Stimulated activated CD4-positive, alpha-beta T cell treated with anti-CD3 and anti-CD28 coated beads, Interleukin-4, amount 100 ng/mL, for 48 hours (primary cell): ENCODE measurements at places on chromosomes 2 and 18.

DNA sequence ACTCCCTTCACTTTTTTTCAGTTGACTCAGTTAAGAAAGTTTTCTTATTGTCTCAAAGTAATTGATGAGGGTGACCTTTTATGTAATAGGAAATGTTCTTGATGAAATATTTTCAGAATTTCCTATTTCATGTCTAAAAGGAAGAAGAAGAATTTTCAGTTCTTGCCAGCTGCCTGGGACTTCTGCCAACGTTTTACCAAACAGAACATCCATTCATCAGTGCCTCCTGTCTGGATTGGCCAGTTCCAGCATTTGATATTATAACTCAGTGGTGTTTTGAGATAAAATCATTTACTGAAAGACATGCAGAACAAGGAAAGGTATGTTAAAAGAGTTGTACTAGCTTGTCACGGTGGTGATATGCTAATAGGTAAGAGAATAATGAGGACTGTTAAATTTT, 104.7 kb upstream of the MYO3B start:
- DNase-seq, result no peak

GRCh38 chr2:1482981-1483380, 69.7 kb downstream of the TPO start:
- DNase-seq, result no peak

DNA sequence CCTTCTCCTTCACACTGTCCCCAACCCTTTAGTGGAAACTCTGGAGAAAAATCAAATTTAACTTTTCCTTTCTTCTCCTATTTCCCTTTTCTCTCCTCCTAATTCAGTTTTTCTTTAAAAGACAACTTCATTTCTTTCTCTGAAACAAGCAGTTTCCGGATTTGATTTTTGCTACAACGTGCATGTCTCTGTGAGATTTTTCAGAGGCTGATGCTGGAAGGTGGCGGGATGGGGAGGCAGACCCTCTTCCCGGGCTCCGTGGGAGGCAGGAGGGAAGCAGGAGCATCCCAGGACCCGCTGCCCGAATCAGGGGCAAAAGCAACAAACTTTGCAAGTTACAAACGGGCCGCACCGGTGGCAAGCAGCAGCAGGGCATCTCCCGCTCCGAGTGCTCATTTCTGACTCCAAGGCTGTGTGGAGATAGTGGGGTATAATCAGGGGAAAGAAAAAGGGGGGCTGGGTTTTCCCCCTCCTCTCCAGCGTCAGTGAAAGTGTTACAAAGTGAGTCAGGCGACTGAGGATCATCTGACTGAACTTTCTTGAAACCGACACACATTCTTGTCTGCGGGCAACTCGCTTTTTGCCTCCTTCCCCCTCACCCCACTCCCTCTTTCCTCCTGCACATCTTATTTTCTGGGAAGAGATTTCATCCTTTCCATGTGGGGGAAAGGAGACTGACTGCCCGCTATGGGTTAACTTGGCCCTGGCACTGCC, 6.4 kb downstream of the ZEB2 start:
- no peak for DNase-seq

DNA sequence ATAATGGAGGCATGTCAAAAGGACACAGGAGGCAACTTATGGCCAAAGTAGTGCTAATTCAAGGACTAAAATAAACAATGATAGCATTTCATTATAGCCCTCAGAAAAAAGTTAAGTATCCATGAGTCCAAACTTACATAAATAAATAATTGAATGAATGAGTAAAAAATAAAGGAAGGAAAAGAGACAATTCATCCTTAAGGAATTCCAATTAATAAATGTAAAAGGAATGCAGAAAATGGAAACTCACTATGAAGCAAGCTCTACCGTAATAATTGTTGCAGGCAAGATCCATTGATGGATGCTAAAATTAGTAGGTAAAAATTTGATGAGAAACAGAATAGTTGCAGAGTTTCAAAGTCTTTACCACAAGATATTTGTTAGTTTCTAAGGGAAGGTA, 88.2 kb upstream of the RAPGEF4 start:
- DNase-seq, result no peak

DNA sequence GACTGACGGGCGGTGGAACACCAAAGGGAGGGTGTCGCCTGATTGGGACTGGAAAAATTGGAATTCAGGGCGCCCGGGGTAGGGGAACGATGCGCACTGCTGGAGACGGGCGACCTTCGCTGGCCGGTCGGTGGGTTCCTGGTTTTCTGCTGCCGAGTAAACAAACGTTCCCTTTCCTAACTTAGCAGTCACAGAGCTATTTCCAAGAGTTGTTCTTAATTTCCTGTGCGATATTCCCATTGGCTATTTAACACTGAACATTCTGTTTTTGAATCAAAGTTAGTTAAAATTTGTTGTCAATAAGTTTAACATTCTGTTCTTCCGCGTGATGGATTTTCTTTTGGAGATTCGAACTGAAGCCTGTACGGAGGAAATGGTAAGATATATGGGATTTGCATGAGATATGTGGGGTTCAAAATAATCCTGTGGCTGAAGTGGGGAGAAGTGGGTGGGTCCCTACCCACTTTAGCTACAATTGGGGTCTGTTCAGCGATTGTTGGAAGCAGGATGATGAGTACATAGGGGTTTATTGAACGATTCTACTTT, 862 bp downstream of the C18orf54 start:
- DNase-seq, result no peak

- no peak for DNase-seq
These were observed 86.8 kb upstream of the IL1R2 start for GRCh38 chr2:101904916-101905315.

GRCh38 chr2:98948956-98949739, 13.1 kb upstream of the CRACDL start:
- DNase-seq, result no peak

- no peak for DNase-seq
These were observed 24.4 kb upstream of the ITM2C start for GRCh38 chr2:230840301-230840700.

GRCh38 chr2:149715005-149715592, 127.5 kb upstream of the MMADHC start:
- DNase-seq, result no peak

GRCh38 chr2:180572346-180572745, 408.1 kb upstream of the UBE2E3 start:
- no peak for DNase-seq

DNA sequence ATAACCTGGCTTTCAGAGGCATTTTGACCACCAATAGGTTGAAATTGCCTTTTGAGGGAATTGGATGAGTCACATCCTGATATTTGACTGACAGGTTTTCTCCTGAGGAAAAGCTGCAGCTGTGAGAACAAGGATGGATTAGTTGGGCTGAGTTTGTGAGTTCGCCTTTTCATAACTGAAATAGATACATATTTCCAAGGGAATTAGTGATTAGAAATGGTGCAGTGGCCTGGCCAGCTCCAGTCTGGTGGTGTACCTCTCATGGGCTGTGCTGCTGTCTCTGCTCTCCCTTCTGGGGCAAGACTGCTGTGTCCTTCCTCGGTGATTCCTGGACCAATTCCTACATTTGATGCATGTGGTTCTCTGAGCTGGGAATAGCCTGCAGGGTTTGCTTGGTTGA, 341.3 kb downstream of the TSN start:
- no peak for DNase-seq

DNA sequence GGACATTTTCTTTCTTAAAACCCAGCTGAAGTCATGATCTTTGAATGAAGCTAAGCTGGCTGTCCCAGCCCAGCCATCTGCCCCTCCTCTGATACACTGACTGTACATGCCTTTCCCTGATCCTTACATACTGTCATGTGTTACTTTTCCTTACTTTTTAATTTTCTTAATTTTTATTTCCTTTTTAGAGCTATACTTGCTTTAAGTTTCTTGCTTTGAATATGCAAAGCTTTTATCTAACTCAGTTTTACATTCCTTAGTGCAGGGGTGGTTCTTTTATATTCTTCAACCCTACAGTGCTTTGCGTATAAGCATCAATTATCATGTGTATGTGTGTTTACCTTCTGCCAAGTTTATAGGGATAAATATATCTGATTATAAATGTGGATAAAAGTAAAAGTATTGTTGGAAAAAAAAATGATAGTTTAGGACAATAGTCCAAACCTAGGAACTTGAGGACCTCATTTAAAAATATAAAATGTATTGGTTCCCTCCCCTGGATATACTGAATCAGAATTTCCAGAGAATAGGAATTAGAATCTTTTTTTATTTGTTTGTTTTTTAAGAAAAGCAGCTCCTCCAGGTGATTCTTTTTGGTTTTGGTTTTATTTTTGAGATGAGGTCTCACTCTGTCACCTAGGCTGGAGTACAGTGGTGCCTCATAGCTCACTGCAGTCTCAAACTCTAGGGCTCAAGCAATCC, 17.8 kb downstream of the DDX1 start:
- no peak for DNase-seq
